ENCODE measurements at places on chromosomes 2 and 18.

GRCh38 chr2:81598453-81598852, 1293.9 kb upstream of the LRRTM1 start:
- no peak for DNase-seq

- no peak for DNase-seq
These were observed 2.1 kb upstream of the OTOF start for GRCh38 chr2:26479789-26480565.

GRCh38 chr18:24115628-24116027, 23.2 kb upstream of the CABYR start:
- DNase-seq: no peak

DNA sequence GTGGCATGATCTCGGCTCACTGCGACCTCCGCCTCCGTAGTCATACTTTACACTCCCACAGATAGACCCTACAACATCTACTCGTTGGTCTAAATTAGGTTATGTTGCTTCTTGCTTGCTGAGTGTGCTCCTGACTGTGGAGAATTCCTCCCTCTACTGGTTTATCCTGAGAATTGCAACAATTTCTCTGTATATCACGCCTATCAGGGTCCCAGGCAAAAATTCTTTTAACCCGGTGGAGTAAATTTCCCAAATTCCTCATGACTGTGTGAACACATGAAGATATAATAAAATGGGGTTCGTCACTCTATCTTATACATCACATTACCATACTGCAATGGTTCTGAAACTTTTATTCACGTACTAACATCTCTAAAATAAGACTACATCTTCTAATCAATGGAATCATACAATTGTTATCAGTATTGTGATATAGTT, 156.7 kb downstream of the EVA1A start:
- DNase-seq: peak; percentile 54

- no peak for DNase-seq
These were observed 52.6 kb upstream of the NFU1 start for GRCh38 chr2:69489793-69490192.

DNA sequence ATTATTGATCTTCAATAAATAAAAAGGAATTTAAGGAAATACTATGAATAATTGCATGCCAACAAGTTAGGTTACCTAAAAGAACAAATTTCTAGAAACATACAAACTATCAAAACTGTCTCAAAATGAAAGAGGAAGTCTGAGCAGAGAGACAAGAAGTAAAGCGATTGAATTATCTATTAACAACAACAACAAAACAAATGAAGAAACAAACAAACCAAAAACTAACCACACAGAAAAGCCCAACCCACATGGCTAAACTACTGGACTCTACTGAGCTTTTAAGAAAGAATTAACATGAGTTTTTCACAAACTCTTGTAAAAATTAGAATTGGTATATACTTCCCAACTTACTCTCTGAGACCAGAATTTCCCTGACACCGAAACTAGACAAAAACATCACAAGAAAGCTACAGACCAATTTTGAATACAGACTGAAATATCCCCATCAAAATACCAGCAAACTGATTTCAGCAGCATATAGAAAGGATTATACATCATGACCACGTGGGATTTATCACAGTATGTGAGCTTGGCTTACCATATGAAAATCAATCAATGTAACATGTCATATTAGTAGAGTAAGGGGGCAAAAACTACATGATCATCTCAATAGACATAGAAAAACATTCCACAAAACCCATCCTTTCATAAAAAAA, 16.6 kb upstream of the GALNT1 start:
- no peak for DNase-seq

- DNase-seq: no peak
These were observed 338.2 kb downstream of the NR4A2 start for GRCh38 chr2:155994315-155994714.

DNA sequence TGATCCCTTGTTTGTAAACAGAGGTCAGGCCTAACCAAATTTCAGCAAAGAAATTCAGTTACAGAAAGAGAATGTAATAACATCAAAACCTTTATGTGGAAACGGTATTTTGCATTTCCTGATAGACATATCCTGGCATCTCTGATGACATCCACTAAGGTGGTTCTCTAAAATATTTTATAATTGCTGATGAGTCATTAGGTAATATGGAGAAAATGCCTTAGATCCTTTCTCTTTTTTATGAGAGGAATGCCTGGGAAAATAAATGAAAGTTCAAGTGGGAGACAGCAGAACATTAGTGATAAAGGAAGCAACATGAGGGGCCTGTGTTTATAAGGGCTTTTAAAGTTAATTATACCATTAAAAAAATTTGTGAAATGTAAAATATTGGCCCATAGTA, 72.6 kb downstream of the PLCL1 start:
- no peak for DNase-seq

- no peak for DNase-seq
These were observed 79.9 kb downstream of the SEPTIN10 start for GRCh38 chr2:109533823-109534222.

GRCh38 chr2:76204048-76204447, 493.3 kb upstream of the GCFC2 start:
- no peak for DNase-seq

DNA sequence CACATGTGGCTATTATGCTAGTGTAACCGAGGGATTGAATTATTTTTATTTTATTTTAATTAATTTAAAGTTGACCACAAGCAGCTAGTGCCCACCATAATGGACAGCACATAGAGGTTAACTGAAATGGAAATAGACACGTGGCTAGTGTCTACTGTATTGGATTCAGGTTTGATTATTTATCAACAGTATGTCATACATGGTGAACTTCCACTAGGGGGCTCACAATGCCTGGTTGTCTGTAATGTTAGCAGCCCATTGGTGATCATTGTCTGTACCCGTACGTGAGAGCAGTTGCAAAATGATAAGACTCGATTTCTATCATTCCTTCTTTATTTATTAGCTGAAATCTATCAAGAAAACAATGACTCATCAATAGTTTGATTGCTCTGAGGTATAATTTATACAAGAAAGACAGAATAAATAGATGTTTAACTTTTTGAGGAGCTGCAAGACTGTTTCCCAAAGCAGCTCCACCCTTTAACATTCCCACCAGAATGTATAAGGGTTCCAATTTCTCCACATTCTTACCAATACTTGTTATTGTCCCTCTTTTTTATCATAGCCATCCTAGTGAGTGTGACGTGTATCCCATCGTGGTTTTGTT, 76.5 kb downstream of the CYBRD1 start:
- peak; percentile 65 for DNase-seq

DNA sequence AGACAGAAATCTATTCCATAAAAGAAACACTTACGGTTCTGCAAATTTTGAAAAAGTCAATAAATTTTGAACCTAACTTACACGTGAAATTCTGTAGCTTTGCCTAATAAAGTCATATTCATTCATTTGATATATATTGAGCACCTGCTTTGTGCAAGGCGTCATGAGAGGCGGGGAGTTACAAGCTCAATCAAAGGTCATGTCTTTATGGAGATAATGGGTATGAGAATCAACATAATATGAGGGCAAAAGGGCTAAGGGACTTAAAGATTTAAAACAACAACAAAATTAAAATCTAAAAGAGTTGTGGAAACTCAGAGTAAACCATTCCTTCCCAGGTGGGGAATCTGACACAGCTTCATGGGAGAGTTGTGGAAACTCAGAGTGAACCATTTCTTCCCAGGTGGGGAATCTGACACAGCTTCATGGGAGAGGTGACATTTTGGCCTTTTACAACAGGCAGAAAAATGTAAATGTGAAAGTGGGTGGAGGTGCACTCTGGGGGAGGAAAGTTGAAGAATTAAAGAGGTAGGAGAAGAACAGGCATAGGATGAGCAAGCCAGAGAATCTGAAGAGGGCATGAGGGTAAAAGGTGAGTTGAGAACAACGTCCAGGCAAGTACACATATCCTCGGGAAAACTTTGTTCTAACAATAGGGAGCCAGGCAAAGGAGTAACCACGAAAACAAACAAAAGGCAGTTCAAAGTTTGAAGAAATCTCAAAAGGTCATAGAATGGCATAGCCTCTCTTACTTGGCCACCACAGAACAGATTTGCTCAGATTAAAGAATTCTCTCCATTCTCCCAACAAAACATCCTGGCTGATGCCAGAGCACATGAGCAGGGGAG, 49.5 kb upstream of the CD226 start:
- no peak for DNase-seq

GRCh38 chr2:42338567-42339190, 22.3 kb downstream of the COX7A2L start:
- DNase-seq: no peak

GRCh38 chr2:86566158-86566820, 3.0 kb upstream of the CHMP3 start:
- no peak for DNase-seq
